ENCODE measurements at places on chromosomes 3 and 15. TPM values are rescaled to one million over a fixed set of nuclear protein-coding genes. Genes with fewer than 3 reads are reported as not detected.

LTK gene
- under 0.01 TPM for total RNA-seq

FAM3D gene
- total RNA-seq, result not detected

NANOGP8 gene
- total RNA-seq, result not detected

GOLGA8M gene
- not detected for total RNA-seq

ANKRD34C gene
- not detected for total RNA-seq

ARPIN gene
- total RNA-seq, result 8.6 TPM

GRM2 gene
- 0.09 TPM for total RNA-seq

AEN gene
- total RNA-seq, result 94.3 TPM

IL17RD gene
- 3.0 TPM for total RNA-seq

PATL2 gene
- 0.30 TPM for total RNA-seq

PPP1R14D gene
- total RNA-seq, result not detected

MASP1 gene
- total RNA-seq, result 25.5 TPM

ZMAT3 gene
- 78.9 TPM for total RNA-seq

All from smooth muscle cell of the umbilical artery (primary cell).